ENCODE measurements at places on chromosomes 2 and 18. TPM values are rescaled to one million over a fixed set of nuclear protein-coding genes. Genes with fewer than 3 reads are reported as not detected.

- ATAC-seq = no peak
Measured at GRCh38 chr2:200640901-200641300, 55.1 kb downstream of the AOX1 start.

DNA sequence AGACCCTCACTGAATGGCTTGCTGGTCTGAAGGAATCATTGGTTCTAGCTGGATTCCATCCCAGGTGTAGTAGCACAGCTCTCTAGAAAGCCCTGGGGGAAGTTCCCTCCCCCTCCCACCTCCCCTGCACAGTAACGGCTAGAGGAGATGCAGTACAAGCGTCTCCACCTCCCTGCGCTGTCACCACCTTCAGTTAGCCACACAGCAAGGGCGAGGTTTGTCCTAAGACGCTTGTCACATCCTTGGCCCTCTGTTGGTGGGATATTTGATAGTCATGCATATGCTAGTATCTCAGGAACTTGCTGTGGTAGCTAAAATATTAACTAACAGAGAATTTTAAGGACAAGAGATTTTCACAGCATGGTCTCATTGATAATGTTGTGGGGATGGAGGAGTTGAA, 19.4 kb downstream of the TRAPPC12 start:
- ATAC-seq = no peak

- ATAC-seq = peak; percentile 27
Measured at GRCh38 chr2:68739595-68740399, 5.2 kb downstream of the ARHGAP25 start.

GRCh38 chr2:230282936-230283335, 44.1 kb upstream of the SP140L start:
- ATAC-seq = no peak

- ATAC-seq = no peak
Measured at GRCh38 chr2:65434592-65435241, 2.3 kb upstream of the SPRED2 start.

DNA sequence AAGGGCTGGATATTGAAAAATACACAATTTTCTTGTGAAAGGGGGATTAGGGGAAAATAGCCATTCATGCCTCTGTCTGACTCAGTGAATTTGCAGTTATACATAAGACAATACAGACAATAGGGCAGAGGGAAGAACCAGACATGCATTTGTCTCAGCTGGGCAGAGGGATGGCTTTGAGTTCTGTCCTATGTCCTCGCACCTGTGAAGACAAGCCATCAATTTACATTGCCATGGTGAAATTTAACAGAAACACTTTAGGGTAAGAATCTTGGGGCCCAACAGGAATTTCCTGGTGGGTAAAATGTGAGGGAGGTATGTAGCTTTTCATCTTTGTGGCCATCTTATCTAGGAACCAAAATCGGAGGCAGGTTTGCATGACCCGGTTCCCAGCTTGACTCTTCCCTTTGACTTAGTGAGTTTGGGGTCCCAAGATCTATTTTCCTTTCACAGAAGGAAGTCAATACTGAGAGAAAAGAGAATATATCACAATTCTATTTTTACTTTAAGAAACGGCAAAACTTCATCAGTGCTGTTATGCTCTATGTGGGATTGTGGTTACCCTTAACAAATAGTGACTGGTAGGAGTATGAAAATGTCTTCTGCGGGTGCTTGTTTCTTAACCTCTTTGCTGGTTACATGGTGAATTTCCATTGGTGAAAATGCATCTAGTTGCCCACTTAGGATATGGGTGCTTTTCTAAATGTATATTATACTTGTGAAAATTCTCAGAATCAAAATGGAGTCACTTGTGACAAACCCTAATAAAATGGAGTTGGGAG, 221.8 kb downstream of the SPP2 start:
- ATAC-seq = no peak

DNA sequence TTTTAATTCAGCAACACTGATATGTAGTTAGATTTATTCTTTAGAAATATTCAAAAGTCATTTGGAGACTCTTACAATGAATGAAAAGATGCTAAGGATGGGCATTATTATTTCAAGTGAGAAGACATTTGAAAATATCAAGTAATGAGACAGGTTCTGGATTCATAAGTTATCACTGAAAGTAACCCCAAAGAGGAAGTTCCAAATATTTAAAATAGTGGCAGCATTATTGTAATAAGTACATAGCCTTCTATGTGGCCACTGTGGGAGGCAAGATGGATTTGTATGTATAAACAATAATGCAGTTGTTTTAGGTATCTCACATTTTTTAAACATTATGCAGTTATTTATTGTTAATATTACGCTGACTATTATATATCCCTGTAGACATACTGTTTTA, 29.7 kb downstream of the ZC3H6 start:
- no peak for ATAC-seq

- peak; percentile 44 for ATAC-seq
Measured at GRCh38 chr2:174775571-174775980, 11.3 kb upstream of the CHRNA1 start.

Gene ADGRF3
- total RNA-seq = 0.04 TPM

Gene TTL
- total RNA-seq = 21.6 TPM

Gene PELI1
- 55.0 TPM for total RNA-seq
